IgD-negative memory B cell (primary cell): ENCODE measurements at places on chromosomes 3 and 15. TPM values are rescaled to one million over a fixed set of nuclear protein-coding genes. Genes with fewer than 3 reads are reported as not detected.

SPINT1 gene
- 12.6 TPM for polyA plus RNA-seq

C3orf38 gene
- 30.4 TPM for polyA plus RNA-seq

GCSAM gene
- polyA plus RNA-seq, result 34.0 TPM

MLF1 gene
- polyA plus RNA-seq, result not detected

THBS1 gene
- polyA plus RNA-seq, result 1.4 TPM

PAQR5 gene
- polyA plus RNA-seq, result not detected

LMCD1 gene
- 4.8 TPM for polyA plus RNA-seq
